ENCODE measurements at places on chromosomes 11 and 22. TPM values are rescaled to one million over a fixed set of nuclear protein-coding genes. Genes with fewer than 3 reads are reported as not detected.

The RNF214 gene
- total RNA-seq: 13.7 TPM

The CAPN5 gene
- 1.3 TPM for total RNA-seq

The GLYATL1 gene
- 0.81 TPM for total RNA-seq

The PEX16 gene
- 51.2 TPM for total RNA-seq

- no peak for DNase-seq
Measured at GRCh38 chr11:118219732-118220131, 5.1 kb downstream of the JAML start.

DNA sequence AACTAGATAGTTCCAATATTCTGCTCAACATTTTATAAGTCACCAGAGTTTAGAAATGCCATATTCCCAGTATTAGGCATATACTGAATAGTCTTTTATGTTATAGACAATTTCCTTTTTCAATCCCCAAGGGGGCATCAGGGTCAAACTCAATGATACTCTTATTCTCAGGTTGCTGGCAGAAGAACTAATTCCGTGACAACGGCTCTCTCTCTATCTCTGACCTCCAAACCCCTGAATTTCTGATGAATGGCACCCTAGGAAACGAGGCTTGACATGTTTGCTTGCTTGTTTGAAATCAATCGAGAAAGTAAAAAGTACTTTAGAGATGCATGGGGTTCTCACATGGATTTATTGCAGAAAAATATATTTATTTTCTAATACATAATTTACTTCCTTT lies 160.1 kb downstream of the CASP12 start:
- DNase-seq: no peak

- DNase-seq: no peak
Measured at GRCh38 chr11:117219995-117220394, 11.9 kb downstream of the PCSK7 start.

DNA sequence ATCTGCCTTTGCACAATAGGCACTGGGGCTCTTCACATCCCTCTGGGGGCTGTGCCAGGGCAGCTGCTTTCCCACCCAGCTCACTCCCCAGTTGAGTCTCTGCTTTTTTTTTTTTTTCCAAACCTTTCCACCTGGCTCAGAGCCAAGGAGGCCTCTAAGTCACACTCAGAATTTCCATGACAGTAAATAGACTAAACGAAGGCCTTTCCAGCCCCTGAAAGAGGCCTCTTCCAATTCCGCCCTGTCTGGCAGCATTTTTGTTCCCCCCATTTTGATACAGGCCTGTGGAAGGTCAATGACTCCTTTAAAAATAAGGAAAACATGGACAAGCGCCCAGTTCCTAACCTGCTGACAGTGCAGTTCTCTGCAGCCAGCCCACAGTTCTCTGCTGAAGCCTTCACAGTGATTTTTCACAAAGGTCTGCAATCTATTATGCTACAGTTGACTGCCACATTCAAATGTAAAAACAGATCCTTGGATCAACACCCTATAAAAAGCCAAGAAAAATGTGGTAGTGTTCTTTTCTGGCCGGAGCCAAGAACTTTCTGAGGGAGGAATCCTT lies 107.5 kb upstream of the SESN3 start:
- DNase-seq: peak; percentile 31

- no peak for DNase-seq
Measured at GRCh38 chr11:12640355-12640754, 33.9 kb upstream of the TEAD1 start.

DNA sequence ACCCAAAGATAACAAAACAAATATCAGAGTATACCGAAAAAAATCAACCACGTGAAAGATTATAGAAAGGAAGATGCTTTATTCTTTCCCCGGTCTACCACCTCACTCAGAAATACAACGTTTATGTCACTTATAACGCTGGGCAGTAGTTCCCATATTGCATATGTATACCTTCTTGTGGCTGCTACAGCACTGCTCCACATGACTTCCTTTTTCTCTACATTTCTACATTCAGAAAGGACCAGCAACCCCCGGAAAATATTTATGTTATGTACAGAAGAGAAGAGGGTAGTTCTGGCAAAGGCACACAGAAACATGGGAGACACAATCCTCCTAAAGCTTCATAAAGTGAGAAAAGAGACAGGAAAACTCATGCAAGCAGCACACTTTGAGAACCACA lies 56.8 kb downstream of the MTMR2 start:
- no peak for DNase-seq

Measured in hematopoietic multipotent progenitor cell (in vitro differentiated cells).